ENCODE measurements at places on chromosomes 4 and X.

GRCh38 chrX:27884654-27885053 is 76.9 kb downstream of the MAGEB10 start:
- no peak for DNase-seq

DNA sequence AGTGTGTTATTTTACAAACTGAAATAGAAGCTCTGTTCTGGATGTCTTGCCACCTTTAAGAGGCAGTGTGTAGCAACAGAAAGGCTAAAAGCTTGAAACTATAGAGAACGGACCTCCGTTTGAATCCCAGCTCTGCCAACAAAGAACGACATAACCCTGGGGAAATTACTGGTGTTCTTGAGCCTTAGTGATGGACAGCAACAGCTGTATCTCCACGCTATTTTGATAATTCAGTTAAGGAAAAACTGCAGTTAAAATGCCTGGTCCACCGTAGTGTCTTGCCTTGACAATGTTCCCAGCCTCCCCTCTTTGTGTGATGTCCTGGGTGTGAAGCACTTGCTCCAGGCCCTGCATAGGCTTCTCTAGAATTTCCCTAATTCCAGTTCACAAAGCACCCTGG is 256.8 kb upstream of the HS3ST1 start:
- DNase-seq = no peak

- no peak for DNase-seq
These were observed 1511.3 kb upstream of the AGA start for GRCh38 chr4:178953447-178954120.

- no peak for DNase-seq
These were observed 85.1 kb upstream of the HPRT1 start for GRCh38 chrX:134374910-134375309.

- DNase-seq = no peak
These were observed 381.0 kb upstream of the TRAM1L1 start for GRCh38 chr4:117466388-117466787.

- DNase-seq = no peak
These were observed 1112.1 kb downstream of the RPA4 start for GRCh38 chrX:97995834-97996233.

DNA sequence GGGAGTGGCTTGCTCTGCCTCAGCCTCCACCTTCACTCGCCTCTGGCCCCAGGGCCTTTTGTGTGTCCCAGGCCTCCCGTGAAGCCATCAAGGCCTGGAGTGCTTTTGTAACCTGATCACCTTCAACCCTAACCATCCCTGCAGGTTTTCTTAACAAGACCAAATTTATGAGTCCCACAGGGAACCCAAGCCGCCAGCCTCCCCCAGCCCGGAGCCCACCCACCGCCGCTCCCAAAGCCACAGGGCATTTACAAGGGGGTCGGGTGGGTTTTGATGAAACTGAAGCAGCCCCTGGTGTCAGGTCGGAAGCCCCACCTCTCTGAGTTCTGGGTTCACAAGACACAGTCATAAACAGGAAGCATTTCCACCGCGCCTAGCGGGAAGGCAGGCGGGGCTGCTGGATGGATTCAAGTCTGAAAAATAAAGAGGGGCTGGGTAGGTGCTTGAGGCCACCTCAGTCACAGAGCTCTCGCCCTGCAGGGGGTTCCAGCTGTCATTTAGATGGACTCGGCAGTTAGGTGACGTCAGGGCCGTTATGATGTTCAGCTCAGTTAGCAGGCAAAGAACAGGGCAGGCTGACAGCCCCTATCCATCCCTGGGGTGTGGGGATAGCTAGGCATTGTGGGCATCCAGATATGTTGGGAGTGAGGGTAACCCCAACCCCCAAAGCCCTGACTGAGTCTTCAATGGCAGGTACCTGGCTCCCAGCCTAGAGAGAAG is 128.5 kb downstream of the BCOR start:
- no peak for DNase-seq

DNA sequence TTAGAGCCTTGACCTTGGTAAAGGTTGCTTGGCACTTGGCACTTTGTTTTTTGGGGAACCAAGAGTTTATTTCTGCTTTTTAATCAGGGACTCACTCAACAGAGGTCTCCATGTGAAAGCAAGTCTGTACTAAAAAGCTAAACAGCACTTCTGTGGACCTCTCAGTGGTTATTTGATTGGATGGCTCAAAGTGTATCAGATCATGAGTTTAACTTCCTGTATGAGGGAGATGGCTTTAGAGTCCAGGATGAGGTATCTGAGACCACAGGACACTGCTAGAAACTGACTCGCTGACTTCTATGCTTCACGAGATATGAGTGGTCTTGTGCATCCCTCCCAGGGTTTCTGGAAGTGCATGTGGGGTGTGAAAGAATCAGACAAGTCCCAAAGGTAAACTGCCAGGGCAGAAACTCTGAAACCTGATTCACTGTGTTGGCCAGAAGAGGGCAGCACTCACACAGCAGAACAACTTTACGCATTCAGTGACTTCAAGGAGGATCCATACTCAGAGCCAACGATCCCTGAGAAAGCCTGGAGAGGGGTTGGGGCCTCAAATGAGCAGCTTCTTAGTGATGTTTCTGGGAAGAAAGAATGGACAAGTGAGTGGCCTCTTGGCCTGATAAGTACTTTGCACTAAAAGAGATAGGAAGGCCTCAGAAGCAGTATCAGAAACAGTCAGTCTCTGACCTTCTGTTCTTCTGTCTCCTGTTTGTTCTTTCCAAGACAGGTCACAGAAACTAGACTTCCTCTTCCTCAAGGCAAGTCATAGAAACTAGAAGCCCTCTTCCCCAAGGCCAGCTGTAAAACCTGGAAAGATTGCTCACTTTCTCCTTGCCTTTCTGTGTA is 220.3 kb upstream of the CXCL13 start:
- peak; percentile 50 for DNase-seq

DNA sequence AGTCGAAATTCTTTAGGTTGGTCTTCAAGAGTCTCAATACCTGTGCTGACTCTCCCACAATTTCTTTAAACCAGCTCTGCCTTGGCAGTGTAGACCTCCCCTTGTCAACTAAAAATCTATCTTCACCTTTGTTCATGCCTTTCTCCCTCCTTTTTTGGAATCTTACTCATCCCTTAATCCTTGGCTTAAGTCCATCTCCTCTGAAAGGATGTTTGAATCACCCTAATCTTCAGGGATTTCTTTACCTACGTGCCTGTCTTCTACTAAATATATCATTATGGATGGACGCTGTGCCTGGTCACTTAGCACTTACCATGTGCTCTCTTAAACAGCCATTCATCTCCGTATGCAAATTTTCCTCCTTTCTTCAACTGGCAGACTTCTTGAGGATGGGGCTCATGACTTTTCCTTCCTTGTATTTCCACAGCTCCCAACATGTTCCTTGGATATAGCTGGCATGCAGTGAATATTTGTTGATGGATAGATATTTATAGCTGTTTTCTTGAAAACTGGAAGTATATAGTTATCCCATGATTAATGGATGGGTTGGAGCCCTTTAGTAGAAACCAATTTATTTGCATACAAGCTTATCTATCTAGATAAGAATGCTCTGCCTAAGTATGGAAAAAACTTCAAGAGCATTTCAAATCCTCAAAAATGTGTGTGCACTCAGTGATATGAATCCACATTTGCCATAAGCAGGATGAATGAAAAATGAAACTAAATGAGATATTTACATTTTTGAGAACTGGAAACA is 166.6 kb downstream of the SPRY1 start:
- no peak for DNase-seq

GRCh38 chrX:12139934-12140611 is 1.8 kb downstream of the FRMPD4 start:
- no peak for DNase-seq

DNA sequence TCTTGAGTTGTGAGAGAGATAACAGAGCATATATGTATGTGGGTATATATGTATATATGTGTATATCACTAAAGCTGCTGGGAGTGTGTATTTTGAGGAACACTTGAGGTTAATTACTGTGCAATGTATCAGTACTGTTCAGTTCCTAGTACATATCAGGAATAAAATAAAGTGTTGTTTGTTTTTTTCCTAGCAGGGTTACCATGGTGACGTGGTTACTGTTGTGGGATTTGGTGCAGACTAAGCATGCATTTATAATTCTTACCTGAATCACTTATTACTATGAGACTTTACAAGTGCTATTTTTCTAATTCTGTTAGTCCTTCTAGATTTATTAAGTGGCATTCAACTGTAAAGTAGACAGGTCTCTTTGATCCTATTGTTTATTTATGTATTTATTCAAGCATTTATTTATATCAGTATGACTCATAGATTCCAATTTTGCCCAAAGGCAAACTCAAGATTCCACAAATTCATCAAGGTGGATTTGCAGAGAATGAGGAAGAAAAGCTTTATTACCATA is 26.9 kb upstream of the BEX4 start:
- no peak for DNase-seq

DNA sequence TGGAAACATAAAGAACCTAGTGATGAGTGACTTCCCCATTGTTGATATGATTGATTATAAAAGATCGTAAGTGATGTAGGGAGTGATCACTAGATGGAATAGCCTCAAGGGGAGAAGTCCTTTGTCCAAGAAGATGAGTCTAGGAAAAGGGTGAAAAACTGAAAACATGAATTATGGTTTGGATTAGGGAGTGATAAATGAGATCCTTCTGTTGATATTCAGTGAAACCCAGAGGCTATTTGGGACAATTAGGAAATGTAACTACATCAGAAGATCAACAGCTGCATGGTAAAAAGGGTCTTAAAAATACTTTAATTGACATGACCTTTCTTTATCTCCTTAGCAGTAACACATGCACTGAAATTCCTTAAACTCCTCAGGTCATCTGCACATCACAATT is 124.0 kb upstream of the UNC5C start:
- DNase-seq = no peak

DNA sequence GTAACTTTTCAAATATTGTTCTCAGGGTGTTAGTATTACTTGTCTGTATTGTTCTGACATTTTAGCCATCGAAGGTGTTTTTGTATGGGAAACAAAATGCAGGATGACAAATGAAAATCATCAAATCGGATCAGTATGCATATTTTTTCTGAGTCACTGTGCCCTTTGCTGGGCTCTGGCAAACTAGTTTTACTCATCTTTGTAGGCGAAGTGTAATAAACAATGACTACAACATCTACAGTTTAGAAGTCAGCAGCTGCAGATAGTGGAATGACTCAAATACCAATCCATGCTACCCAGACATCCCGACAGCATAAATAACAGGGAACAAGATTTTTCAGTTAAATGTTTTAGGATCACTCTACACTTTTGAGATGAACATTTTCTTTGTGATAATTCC is 557.3 kb upstream of the TENM3 start:
- no peak for DNase-seq

DNA sequence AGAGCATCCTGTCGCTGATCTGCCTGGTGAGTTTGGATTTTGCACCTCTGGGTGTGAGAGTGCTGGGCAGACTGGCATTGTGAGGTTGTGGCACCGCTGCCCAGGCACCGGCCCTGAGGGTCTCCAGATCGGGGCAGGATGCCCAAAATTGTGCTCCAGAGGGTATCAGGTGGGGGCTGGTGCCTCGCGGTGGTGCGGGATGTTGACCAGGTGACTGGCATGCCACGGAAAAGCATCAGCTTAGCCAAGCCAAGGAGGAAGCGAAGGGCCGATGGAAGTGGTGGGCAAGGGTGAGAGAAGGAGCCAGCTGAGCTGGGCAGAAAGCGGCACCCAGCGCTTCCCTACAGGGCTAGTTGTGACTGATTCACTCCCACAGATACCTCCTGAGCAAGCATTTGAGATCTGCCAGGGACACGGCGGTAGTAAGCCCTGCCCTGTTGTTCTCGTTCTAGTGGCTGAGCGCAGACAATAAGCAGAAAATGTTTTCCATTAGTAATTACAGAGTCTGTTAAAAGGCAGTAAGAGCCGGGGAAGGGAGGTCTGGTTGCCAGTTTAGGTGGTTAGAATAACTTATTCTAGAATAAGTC is 809 bp downstream of the ZFP92 start:
- DNase-seq = no peak

GRCh38 chr4:100649417-100649816 is 131.6 kb upstream of the EMCN start:
- no peak for DNase-seq

GRCh38 chrX:123665197-123665596 is 67.7 kb downstream of the THOC2 start:
- no peak for DNase-seq

GRCh38 chr4:147994491-147995385 is 262.9 kb downstream of the ARHGAP10 start:
- no peak for DNase-seq

GRCh38 chr4:8905226-8905772 is 33.7 kb upstream of the HMX1 start:
- DNase-seq = no peak

All from renal cortex interstitium (tissue), 15 donors.